ENCODE measurements at places on chromosomes 13 and 19. TPM values are rescaled to one million over a fixed set of nuclear protein-coding genes. Genes with fewer than 3 reads are reported as not detected.
A peak's percentile ranks its signal among the peaks of the same experiment; 100 is the strongest.

GRCh38 chr13:40776681-40777165, 5.7 kb upstream of the MRPS31 start:
- H3K27me3 ChIP-seq = no peaks in the 10 kb centered on the region
- no peak for DNase-seq
- H3K27ac ChIP-seq = no peak overlapping the region
- no peak overlapping the region for H3K4me3 ChIP-seq
- no peaks in the 10 kb centered on the region for H3K36me3 ChIP-seq

- peaks cover 73% of the 10 kb centered on the region for H3K36me3 ChIP-seq
- no peak for DNase-seq
- peaks cover 10% of the 10 kb centered on the region for H3K4me1 ChIP-seq
- no peak overlapping the region for H3K27ac ChIP-seq
Observed at GRCh38 chr19:16527971-16528521, 14.2 kb downstream of the CHERP start.

GRCh38 chr13:98827449-98827848, 75.0 kb upstream of the SLC15A1 start:
- H3K4me3 ChIP-seq = no peak overlapping the region
- H3K36me3 ChIP-seq = peaks cover 2% of the 10 kb centered on the region
- H3K27ac ChIP-seq = no peak overlapping the region
- DNase-seq = no peak

The OLFM2 gene
- polyA plus RNA-seq = 5.4 TPM

The CATSPERD gene
- not detected for polyA plus RNA-seq

- no peak overlapping the region for H3K4me3 ChIP-seq
- no peak overlapping the region for H3K27ac ChIP-seq
- no peaks in the 10 kb centered on the region for H3K4me1 ChIP-seq
- H3K27me3 ChIP-seq = no peaks in the 10 kb centered on the region
- no peak for DNase-seq
Observed at GRCh38 chr13:92315265-92315664, 911.3 kb upstream of the GPC6 start.

DNA sequence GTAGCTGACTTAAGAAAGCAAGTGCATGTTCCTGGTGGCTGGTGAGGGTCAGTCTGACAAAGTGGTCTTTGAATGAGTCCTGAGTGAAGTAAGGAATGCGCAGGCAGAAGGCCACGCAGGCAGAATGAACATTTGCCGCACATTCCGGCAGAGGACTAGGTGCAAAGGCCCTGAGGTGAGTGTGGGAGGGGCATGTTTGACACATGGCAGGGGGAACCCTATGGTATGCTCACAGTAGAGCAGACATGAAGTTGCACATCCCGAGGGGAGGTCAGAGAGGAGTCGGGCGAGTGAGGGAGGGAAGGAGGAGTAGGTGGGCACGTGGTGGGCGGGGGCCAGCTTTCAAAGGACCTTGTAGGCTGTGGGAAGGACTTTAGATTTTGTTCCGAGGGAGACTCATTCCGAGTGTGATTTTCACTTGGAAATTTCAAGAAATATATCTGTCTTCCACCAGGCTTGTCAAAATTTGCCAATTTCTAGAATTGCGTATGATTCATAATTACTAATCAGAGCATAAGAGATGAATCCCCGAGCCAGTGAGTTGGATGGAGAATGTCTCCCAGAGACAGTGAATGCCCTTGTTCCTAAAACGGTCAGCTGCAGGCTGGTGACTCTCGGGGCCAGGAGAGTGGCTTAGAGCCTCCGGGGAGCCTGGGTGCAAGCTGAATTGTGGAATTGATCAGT, 40.3 kb downstream of the ERICH6B start:
- H3K27me3 ChIP-seq = no peaks in the 10 kb centered on the region
- H3K4me3 ChIP-seq = no peak overlapping the region
- H3K4me1 ChIP-seq = no peaks in the 10 kb centered on the region
- no peaks in the 10 kb centered on the region for H3K36me3 ChIP-seq
- no peak for DNase-seq

- H3K36me3 ChIP-seq = no peaks in the 10 kb centered on the region
- H3K4me3 ChIP-seq = no peak overlapping the region
- H3K27me3 ChIP-seq = no peaks in the 10 kb centered on the region
- H3K27ac ChIP-seq = no peak overlapping the region
- H3K4me1 ChIP-seq = no peaks in the 10 kb centered on the region
Observed at GRCh38 chr19:15666883-15667282, 6.0 kb upstream of the CYP4F12 start.

The CA11 gene
- polyA plus RNA-seq = 42.3 TPM

The PALM gene
- polyA plus RNA-seq = 92.3 TPM

DNA sequence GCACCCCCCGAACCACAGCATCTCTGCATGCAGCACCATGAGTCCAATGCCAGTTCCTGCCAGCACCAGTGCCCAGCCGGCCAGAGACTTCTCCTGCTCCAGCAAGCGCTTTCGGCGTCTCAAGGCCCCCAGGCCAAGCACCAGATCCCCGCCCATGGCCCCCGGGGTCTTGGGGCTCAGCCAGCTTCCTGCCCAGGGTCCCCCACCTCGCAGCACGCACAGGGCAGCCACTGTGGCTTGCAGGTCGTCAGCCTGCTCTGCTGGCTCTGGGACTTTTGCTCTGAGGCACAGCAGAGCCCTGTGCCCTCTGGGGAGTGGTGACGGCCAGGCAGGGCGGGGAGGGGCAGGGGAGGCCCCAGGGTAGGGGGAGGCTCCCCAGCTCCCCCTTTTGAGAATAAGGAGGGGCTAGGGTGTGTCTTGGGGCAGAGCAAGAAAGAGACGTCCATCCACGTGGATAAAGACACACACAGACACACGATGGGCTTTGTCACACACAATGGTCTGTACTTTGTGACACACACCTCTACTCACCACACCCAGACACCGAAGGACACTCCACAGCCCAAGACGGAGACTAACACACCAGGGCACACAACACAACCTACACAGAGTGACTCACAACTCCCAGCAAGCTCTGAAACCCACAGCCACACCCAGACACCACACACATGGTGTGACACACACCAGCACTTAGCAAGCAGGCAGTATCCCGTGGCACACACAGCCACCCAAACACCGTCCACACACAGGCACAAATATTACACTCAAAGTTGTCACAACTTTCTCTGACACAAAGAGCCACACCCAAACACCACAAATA, at the start of gene KCNN4:
KCNN4 (minus strand) TSS at position 268 of the 820 bp plus-strand sequence; CDS start at position 156, 112 bp downstream.
- no peaks in the 10 kb centered on the region for H3K36me3 ChIP-seq
- no peaks in the 10 kb centered on the region for H3K27me3 ChIP-seq
- DNase-seq = no peak
- H3K4me1 ChIP-seq = no peaks in the 10 kb centered on the region
- H3K27ac ChIP-seq = no peak within 1 kb of the TSS

The TUBA3C gene
- polyA plus RNA-seq = not detected

DNA sequence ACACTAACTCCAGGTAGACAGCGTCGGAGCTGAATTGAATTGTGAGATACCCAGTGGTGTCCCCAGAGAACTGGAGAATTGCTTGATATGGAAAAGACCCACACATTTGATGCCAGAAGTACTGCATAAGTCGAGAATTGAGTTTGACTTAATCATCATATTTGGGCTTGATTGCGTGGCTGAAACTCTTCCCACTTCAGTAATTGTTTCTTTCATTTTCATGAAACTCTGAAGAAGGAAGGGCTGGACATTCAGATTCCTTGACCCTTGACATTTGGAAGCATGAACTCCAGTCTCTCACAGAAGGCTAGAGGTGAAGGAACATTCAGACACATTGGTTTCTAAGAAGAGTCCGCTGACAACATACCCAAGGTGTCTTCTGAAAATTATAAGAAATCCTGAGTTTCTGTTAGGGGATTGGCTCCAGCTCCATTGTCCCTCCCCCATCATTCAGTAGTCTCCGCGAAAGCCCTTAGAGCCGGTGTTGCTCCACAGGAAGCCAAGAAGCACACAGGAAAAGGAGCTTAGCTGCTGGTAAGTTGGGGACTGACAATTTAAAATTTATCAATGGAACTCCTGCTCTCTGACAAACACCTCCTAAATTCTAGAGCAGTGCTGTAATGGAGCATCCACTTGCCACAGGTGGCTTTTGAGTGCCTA, at the start of gene FPR2:
FPR2 (plus strand) TSS at position 484 of the 660 bp plus-strand sequence. CDS start 7,479 bp downstream, outside the sequence.
- H3K36me3 ChIP-seq = no peaks in the 10 kb centered on the region
- no peak within 1 kb of the TSS for H3K4me3 ChIP-seq
- DNase-seq = no peak
- no peaks in the 10 kb centered on the region for H3K27me3 ChIP-seq

The NCR1 gene
- not detected for polyA plus RNA-seq

GRCh38 chr19:49418511-49418910, 4.7 kb downstream of the PTH2 start:
- no peaks in the 10 kb centered on the region for H3K36me3 ChIP-seq
- H3K27me3 ChIP-seq = peaks cover 24% of the 10 kb centered on the region
- H3K4me3 ChIP-seq = no peak overlapping the region
- H3K4me1 ChIP-seq = no peaks in the 10 kb centered on the region

The EID2B gene
- polyA plus RNA-seq = 4.6 TPM

GRCh38 chr13:24123761-24124160, 36.8 kb upstream of the SPATA13 start:
- H3K4me1 ChIP-seq = peaks cover 3% of the 10 kb centered on the region
- H3K4me3 ChIP-seq = no peak overlapping the region
- no peaks in the 10 kb centered on the region for H3K36me3 ChIP-seq

GRCh38 chr19:12956446-12957388, at the start of gene GADD45GIP1:
Gene GADD45GIP1, minus strand, starts transcription at chr19:12957223. Its CDS starts 11 bp downstream, at chr19:12957212.
- no peaks in the 10 kb centered on the region for H3K36me3 ChIP-seq
- H3K27me3 ChIP-seq = no peaks in the 10 kb centered on the region
- H3K27ac ChIP-seq = peak within 1 kb of the TSS; percentile 43
- H3K4me1 ChIP-seq = no peaks in the 10 kb centered on the region

GRCh38 chr13:44549476-44549875, 26.7 kb downstream of the TSC22D1 start:
- H3K36me3 ChIP-seq = no peaks in the 10 kb centered on the region
- no peak overlapping the region for H3K4me3 ChIP-seq
- DNase-seq = no peak
- H3K27me3 ChIP-seq = no peaks in the 10 kb centered on the region
- H3K4me1 ChIP-seq = no peaks in the 10 kb centered on the region

DNA sequence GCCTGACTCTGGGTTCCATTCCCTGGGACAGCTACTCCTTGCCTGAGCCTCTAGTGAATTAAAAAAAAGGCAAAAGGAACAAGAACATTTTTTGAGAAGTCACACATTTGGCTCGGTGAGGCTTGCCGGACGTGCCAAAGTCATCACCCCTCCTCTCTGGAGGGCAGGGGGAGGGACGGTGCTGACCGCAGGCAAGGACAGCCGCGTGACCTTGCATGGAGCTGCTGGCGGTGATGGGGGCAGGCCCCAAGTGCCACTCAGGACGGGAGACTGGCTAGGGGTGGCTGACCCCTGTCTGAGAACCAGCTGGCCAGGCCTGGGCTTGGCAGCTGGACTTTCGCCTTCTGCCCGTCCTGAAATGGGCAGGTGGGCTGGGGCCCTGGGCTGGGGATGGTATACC, 26.4 kb downstream of the MAP2K2 start:
- peak overlapping the region; percentile 32 for H3K27ac ChIP-seq
- H3K4me1 ChIP-seq = no peaks in the 10 kb centered on the region
- no peak overlapping the region for H3K4me3 ChIP-seq
- H3K27me3 ChIP-seq = no peaks in the 10 kb centered on the region
- H3K36me3 ChIP-seq = no peaks in the 10 kb centered on the region

GRCh38 chr13:27977476-27978300, 8.6 kb upstream of the CDX2 start:
- H3K4me3 ChIP-seq = no peak overlapping the region
- DNase-seq = no peak
- peaks cover 68% of the 10 kb centered on the region for H3K27me3 ChIP-seq
- H3K27ac ChIP-seq = no peak overlapping the region
- no peaks in the 10 kb centered on the region for H3K36me3 ChIP-seq

GRCh38 chr19:45016388-45017314, 15.4 kb downstream of the RELB start:
- DNase-seq = peak; percentile 72
- H3K27me3 ChIP-seq = no peaks in the 10 kb centered on the region
- no peak overlapping the region for H3K4me3 ChIP-seq
- H3K27ac ChIP-seq = no peak overlapping the region

The C19orf12 gene
- 27.1 TPM for polyA plus RNA-seq

The KIR3DL1 gene
- polyA plus RNA-seq = not detected

All from kidney (tissue), 22 donors.